Fibroblast of villous mesenchyme (primary cell): ENCODE measurements at places on chromosomes 4 and X. TPM values are rescaled to one million over a fixed set of nuclear protein-coding genes. Genes with fewer than 3 reads are reported as not detected.

SLIT2 gene
- 8.4 and 20.7 TPM in 2 replicates for total RNA-seq

EFHC2 gene
- under 0.01 and 0.32 TPM in 2 replicates for total RNA-seq

PABPC1L2B gene
- not detected in 2 replicates for total RNA-seq

MAGEA11 gene
- total RNA-seq = not detected in 2 replicates

TRO gene
- 16.8 and 17.1 TPM in 2 replicates for total RNA-seq
